ENCODE measurements at places on chromosomes 5 and 9. TPM values are rescaled to one million over a fixed set of nuclear protein-coding genes. Genes with fewer than 3 reads are reported as not detected.

Gene ACOT12
- total RNA-seq = not detected

Gene FAM221B
- not detected for total RNA-seq

Gene ZNF366
- total RNA-seq = 3.2 TPM

Gene PITX1
- 141 TPM for total RNA-seq

Gene FOXI1
- not detected for total RNA-seq

Gene LRRC19
- total RNA-seq = not detected

Gene MRPL36
- total RNA-seq = 50.1 TPM

Gene ICE1
- total RNA-seq = 23.1 TPM

Gene KIF20A
- total RNA-seq = 2.5 TPM

Gene LTC4S
- 10.6 TPM for total RNA-seq

DNA sequence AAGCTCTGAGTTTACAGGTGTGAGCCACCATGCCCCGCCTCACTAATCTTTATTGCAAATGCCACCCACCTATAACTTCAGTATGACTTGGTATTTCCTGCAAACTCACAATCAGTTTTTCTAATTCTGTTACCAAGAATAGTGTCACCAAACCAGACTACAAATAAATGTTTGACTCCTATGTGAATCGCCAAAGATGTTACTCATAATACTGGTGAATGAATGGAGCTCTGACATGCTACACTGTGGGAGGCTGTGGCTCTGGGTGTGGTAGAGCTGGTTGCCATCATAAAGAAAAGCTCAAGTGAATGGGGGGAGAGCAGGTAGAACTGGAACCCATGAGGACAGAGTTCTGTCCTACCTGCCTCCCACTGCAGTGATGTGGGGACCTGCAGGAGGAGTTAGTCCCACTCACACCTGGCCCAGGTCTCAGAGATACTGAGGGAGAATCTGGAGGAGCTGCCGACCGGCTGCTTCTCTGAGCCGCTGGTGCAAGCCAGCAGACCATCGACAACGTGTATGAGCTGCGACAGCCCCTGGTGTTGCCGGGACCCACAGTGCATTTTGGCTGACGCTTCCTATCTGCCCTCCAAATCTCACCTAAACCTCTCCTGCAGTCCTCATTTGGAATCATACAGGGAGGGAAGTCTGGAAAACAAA, 95.7 kb downstream of the ENTREP1 start:
- DNase-seq = no peak
- no peaks in the 10 kb centered on the region for H3K27me3 ChIP-seq
- no peak overlapping the region for H3K4me3 ChIP-seq
- no peaks in the 10 kb centered on the region for H3K4me1 ChIP-seq
- H3K27ac ChIP-seq = no peak overlapping the region

DNA sequence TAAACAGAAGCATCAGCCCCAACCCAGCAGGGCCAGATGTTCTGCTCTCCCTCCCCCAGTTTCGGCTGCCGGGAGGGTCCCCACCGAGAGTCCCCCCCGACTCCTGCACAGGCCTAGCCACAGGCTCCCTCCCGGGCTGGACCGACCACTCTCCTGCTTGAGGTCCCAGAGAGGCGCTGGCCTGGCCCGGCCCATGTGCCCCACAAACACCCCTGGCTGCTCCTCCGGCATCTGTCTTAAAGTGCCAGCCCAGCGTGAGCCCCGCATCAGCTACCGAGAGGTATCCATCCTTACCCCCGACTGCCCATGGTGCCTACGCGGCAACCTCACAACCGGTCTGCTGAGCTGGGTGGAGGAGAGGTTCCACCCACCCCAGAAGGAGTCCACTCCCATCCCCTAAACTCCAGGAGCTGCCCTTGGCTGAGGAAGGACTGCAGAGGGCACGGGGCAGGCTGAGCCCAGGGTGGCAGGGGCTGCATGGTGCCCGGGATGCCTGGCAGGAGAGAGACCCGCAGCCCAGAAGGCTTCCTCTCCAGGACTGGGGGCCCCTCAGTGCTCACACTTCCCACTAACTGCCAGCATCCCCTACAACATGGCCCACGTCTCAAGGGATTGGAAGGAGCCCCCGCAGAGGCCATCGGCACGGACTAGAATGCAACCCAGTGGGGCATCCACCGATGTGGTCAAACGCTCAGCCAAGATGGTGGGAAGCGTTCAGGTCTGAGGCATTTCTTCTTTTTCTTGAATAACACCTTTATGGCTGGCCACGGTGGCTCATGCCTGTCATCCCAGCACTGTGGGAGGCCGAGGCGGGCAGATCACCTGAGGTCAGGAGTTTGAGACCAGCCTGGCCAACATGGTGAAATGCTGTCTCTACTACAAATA, 15.6 kb upstream of the EGFL7 start:
- H3K4me3 ChIP-seq = peak overlapping the region; percentile 25
- no peaks in the 10 kb centered on the region for H3K27me3 ChIP-seq
- no peaks in the 10 kb centered on the region for H3K36me3 ChIP-seq

DNA sequence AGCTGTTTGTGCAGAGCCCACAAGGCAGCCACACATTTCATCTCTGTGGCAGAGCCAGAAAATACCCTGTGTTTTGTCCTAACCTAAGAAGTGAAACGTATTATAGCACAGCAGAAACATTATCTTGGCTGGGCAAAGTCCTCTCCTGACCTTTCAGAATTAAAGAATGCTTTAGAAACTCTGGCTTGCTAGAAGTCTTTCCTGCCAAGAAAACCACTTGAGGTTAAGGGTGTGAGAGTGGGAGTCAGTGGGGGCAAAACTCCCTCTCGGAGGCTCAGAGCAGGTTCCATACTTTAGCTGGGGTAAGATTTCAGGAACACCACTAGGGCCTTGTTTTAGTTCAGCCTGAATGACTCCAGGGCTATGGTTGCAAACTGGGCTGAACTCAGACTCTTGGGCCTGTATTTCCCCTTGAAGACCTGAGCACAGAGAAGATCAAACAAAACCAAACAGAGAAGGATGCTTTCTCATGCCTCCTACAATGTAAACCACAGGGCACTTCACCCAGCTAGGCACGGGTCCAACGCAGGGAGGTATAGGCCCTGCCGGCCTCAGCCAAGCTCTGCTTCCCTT, 48.0 kb downstream of the ZNF366 start:
- peaks cover 22% of the 10 kb centered on the region for H3K4me1 ChIP-seq
- H3K27me3 ChIP-seq = no peaks in the 10 kb centered on the region
- H3K27ac ChIP-seq = no peak overlapping the region
- no peak overlapping the region for H3K4me3 ChIP-seq
- DNase-seq = peak; percentile 75
- no peaks in the 10 kb centered on the region for H3K36me3 ChIP-seq

GRCh38 chr5:16774806-16775205, 158.0 kb upstream of the RETREG1 start:
- no peaks in the 10 kb centered on the region for H3K36me3 ChIP-seq
- peaks cover 7% of the 10 kb centered on the region for H3K4me1 ChIP-seq
- no peak for DNase-seq
- no peak overlapping the region for H3K4me3 ChIP-seq

GRCh38 chr9:127890053-127890452, 9.3 kb downstream of the ST6GALNAC6 start:
- H3K4me1 ChIP-seq = no peaks in the 10 kb centered on the region
- no peak for DNase-seq
- no peak overlapping the region for H3K27ac ChIP-seq
- no peaks in the 10 kb centered on the region for H3K27me3 ChIP-seq
- H3K4me3 ChIP-seq = no peak overlapping the region

- no peak overlapping the region for H3K4me3 ChIP-seq
- DNase-seq = no peak
- H3K27ac ChIP-seq = no peak overlapping the region
- no peaks in the 10 kb centered on the region for H3K36me3 ChIP-seq
These were observed 41.1 kb upstream of the PLPP6 start for GRCh38 chr9:4620881-4621555.

GRCh38 chr9:129757045-129757444, 4.2 kb upstream of the PTGES start:
- DNase-seq = no peak
- H3K27ac ChIP-seq = no peak overlapping the region
- H3K4me3 ChIP-seq = no peak overlapping the region
- no peaks in the 10 kb centered on the region for H3K36me3 ChIP-seq

DNA sequence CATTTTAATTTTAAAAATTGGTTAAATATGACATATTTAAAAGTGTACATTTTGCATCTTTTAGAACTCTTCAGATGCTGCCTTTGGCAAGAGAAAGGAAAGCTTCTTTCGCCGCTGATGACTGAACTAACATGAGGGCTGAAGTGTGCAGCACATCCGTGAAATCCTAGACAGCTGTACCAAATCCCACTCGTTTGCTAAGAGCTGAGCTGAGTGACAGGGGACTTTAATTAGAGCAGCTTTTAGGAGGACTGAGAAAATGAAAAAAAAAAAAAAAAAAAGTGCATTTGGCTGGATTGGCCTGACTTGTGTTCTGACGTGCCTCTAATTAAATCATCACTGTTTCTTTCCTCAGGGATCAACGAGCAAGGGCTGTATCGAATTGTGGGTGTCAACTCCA, 271.3 kb downstream of the ARHGAP26 start:
- no peak overlapping the region for H3K4me3 ChIP-seq
- no peak for DNase-seq
- H3K36me3 ChIP-seq = no peaks in the 10 kb centered on the region
- H3K27me3 ChIP-seq = no peaks in the 10 kb centered on the region
- no peak overlapping the region for H3K27ac ChIP-seq

- H3K4me3 ChIP-seq = no peak overlapping the region
- no peak overlapping the region for H3K27ac ChIP-seq
- no peaks in the 10 kb centered on the region for H3K36me3 ChIP-seq
- H3K4me1 ChIP-seq = no peaks in the 10 kb centered on the region
- no peaks in the 10 kb centered on the region for H3K27me3 ChIP-seq
These were observed 85.9 kb downstream of the PAM start for GRCh38 chr5:102841021-102841420.

- DNase-seq = no peak
- no peaks in the 10 kb centered on the region for H3K27me3 ChIP-seq
- H3K4me3 ChIP-seq = no peak overlapping the region
- no peaks in the 10 kb centered on the region for H3K36me3 ChIP-seq
- no peaks in the 10 kb centered on the region for H3K4me1 ChIP-seq
These were observed 195.4 kb downstream of the ADAMTS12 start for GRCh38 chr5:33696411-33696810.

- DNase-seq = no peak
- H3K4me1 ChIP-seq = no peaks in the 10 kb centered on the region
- no peaks in the 10 kb centered on the region for H3K36me3 ChIP-seq
- no peaks in the 10 kb centered on the region for H3K27me3 ChIP-seq
These were observed 91.1 kb upstream of the CER1 start for GRCh38 chr9:14813336-14814248.

- no peak for DNase-seq
- no peak overlapping the region for H3K27ac ChIP-seq
- H3K36me3 ChIP-seq = no peaks in the 10 kb centered on the region
- H3K4me3 ChIP-seq = no peak overlapping the region
These were observed 723.7 kb downstream of the PRELID2 start for GRCh38 chr5:145111420-145111819.

GRCh38 chr5:106661866-106662265, 1008.9 kb downstream of the EFNA5 start:
- no peak overlapping the region for H3K27ac ChIP-seq
- no peak for DNase-seq
- H3K27me3 ChIP-seq = no peaks in the 10 kb centered on the region
- H3K4me3 ChIP-seq = no peak overlapping the region
- peaks cover 6% of the 10 kb centered on the region for H3K4me1 ChIP-seq

DNA sequence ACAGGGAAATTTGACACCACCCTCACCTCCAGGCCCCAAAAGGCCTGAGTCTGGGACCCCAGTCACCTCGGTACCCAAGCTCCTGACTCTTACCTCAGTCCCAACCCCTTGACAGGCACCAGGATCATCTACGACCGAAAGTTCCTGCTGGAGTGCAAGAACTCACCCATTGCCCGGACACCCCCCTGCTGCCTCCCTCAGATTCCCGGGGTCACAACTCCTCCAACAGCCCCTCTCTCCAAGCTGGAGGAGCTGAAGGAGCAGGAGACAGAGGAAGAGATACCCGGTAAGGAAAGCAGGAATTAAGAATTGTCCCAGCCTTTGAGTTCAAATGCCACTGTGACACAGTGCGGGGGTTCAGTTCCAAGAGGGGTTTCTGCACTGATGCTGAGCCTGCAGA, 1.3 kb downstream of the EIF4EBP3 start:
- no peak for DNase-seq
- H3K27me3 ChIP-seq = no peaks in the 10 kb centered on the region
- H3K4me1 ChIP-seq = peaks cover 33% of the 10 kb centered on the region
- H3K27ac ChIP-seq = peak overlapping the region; percentile 89
